Nephron progenitor cell (in vitro differentiated cells): ENCODE measurements at places on chromosomes 4 and X.

- DNase-seq: no peak
Measured at GRCh38 chr4:139834981-139835391, 169.4 kb downstream of the MGST2 start.

DNA sequence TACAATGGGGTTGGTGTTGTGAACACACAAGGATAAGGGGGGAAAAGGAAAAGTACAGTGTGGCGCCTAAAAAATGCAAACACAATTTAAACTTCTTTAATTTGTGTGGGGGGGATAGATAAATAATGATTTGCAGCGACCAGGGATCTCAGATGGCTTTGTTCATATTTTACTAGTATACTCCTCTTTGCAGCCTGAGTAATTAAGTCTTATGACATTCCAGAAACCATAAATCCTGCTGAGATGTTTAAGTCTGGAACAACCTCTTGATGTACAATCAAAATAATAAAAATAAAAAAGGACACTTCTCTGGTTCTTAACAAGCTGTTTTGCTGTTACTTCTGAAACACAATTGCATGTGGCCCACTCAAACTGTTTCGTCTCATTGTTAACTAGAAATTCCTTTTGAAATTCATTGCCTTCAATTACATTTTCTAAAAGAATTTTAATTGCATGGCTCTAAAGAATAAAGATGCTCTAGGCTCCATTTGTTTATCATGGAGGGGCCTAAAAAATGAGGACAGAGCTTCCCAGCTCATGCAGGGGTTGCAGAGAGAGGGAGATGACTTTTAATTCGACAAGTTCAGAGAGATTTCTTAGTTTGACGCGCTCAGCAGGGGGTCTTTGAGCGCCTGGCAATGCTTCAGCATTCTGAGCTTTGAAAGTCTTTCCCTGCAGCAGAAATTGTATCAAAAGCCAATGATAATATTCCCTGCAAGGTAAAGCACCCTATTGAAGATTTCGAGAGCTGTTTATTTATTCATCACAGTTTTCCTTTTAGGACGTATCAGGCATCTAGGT is 892.4 kb upstream of the TENM3 start:
- DNase-seq: peak; percentile 15

GRCh38 chr4:5941601-5942000 is 48.7 kb upstream of the CRMP1 start:
- DNase-seq: no peak

GRCh38 chrX:65537229-65537628 is 2.6 kb upstream of the LAS1L start:
- DNase-seq: no peak

DNA sequence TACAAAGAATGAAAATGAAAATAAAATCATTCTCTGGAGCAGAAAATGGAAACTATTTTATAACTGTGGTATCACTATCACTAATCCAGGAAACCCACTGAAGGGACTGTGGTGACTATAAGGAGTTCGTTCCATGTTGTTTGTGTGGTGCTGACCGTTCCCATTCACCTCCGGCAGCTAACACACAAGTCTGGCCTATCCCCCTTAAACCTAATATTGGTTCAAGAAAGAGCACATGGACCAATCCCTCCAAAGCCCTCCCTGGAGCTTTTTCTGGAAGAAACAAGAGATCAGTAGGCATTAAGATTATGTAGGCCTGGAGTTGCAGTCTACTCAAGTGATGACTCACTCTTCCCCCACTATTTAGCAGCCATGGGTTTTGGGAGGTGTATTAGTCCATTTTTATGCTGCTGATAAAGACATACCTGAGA is 25.9 kb upstream of the FAM241A start:
- DNase-seq: no peak

DNA sequence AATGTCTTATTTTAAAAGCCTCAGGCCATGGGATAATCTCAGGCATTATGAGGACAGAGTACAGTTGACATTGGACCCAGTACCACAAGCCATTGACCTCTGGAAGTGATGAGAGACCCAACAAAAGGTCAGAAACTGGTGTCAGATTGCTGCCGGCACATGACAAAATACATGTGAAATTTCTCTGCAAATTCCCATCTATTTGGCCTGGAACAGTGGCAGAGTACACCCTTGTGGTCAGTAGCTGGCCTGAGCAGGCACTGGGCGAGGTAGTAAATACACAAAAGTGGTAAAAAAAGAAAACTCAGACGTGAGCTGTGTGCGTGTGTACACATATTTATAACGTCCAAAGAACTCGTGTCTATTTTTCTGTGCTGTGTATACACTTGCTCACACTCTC is 155.5 kb downstream of the DHX15 start:
- no peak for DNase-seq

- DNase-seq: no peak
Measured at GRCh38 chr4:6125103-6125651, 75.2 kb downstream of the JAKMIP1 start.

GRCh38 chr4:7812921-7813320 is 126.7 kb downstream of the AFAP1 start:
- no peak for DNase-seq

DNA sequence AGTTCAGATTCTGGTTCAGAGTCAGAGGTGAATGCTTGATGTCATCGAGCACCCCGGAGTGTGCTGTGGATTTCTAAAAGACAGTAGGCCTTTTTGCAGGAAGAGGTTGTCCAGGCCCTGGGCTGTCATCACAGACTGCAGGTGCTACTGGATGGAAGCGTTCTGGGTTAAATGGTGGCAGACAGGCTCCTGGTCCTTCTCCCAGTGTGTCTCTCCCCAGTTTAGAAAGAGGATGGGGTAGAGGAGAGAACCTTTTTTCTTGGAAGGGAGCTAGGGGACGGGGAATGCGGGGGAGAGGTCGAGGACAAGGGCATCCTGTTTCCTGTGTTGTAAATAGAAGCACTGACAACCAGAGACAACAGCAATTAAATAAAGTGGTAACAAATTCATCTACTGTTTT is 102.3 kb upstream of the NUDT6 start:
- DNase-seq: no peak

DNA sequence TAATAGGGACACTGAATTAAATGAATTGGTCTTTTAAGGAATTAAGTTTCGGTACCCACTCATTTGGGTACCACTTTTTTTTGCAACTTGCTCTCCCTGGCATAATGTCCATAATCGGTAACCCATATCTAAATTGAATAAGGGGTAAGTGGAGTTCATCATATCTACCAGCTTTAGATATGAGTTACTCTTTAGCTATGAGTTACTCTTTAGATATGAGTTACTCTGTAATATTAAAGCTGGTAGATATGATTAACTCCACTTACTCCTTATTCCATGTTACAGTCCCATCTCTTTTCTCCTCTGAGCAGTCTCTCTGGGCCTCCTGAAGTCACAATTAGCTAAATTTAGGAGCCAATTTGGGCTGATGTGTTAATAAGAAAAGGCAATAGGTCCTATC is 85.7 kb downstream of the TEX13C start:
- no peak for DNase-seq

DNA sequence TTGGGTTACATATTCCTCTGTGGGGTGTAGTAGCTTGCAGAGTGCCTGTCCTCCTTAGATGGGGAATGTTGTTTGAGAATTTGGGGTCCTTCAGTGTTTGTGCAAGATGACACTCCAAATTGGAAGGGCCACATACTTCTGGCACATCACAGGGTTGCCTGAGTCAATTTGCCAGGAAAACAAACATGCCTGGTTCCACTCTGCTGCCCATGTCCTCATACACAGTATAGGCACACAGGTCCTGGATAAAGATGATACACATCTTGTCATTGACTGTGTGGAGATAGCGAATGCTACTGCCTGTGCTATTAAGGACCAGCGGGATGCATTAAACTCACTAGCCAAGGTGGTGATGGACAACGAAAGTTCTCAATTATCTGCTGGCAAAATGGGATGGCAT is 11.2 kb upstream of the LAP3 start:
- no peak for DNase-seq

GRCh38 chr4:114087596-114088230 is 108.3 kb upstream of the ARSJ start:
- no peak for DNase-seq
